SW 1271 (cell line): ENCODE measurements at places on chromosomes 3 and 15.
A peak's percentile ranks its signal among the peaks of the same experiment; 100 is the strongest.

- no peak for DNase-seq
Observed at GRCh38 chr3:194082743-194083636, 53.0 kb upstream of the HES1 start.

GRCh38 chr3:27726240-27726639, 4.1 kb upstream of the EOMES start:
- DNase-seq, result no peak

GRCh38 chr3:40719660-40720287, 195.0 kb downstream of the ZNF621 start:
- no peak for DNase-seq

DNA sequence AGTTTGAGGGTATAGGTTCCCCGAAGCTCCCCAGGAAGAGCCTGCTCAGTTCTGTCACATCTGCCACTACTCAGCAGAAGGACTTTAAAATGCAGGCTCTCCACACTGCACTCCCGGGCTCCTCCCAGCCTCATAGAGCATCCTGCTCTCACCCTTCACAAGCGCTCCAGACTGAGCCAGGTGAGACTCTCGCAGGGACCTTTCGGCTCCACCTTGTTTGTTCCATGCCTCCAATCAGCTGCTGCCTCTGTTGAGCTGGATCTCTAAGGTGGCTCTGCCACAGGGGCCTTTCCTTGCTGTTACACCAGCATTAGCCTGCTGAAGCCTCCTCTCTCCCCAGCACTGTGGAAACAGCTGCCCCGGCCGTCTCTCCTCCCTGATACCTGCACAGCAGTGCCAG, 56.1 kb downstream of the SLCO3A1 start:
- DNase-seq, result no peak

DNA sequence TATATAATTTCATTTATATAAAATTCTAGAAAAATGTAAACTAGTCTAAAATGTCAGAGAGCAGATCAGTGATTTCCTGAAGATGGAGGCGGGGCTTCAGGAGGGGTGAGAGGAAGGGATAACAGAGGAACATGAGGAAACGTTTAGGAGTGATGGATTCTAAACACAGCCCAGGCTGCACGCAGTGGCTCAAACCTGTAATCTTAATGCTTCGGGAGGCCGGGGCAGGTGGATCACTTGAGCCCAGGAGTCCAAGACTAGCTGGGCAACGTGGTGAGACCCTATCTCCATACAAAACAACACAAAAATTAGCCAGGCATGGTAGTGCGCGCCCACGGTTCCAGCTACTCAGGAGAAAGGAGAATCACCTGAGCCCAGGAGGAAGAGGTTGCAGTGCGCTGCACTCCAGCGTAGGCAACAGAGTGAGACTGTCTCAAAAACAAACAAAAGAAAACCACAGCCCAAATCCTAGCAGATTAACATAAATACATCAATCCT, 18.0 kb upstream of the IQCF1 start:
- no peak for DNase-seq

GRCh38 chr3:155981669-155982068, 111.2 kb downstream of the GMPS start:
- DNase-seq, result no peak

DNA sequence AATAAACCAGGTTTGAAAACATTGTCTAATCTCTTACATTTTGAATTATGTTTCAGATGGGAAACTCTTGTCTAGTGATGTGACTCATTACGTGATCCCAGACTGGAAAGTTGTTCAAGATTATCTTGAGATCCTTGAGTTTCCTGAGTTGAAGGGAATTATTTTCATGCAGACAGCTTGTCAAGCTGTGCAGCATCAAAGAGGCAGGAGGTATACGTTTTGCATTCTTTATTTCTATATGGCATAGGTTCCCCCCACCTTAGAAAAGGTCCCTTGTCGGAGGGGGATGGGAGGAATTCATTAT, 1.5 kb downstream of the DIS3L start:
- no peak for DNase-seq

GRCh38 chr3:61872077-61872706, 310.8 kb downstream of the PTPRG start:
- no peak for DNase-seq

GRCh38 chr3:9045371-9045770, 82.1 kb upstream of the RAD18 start:
- no peak for DNase-seq

DNA sequence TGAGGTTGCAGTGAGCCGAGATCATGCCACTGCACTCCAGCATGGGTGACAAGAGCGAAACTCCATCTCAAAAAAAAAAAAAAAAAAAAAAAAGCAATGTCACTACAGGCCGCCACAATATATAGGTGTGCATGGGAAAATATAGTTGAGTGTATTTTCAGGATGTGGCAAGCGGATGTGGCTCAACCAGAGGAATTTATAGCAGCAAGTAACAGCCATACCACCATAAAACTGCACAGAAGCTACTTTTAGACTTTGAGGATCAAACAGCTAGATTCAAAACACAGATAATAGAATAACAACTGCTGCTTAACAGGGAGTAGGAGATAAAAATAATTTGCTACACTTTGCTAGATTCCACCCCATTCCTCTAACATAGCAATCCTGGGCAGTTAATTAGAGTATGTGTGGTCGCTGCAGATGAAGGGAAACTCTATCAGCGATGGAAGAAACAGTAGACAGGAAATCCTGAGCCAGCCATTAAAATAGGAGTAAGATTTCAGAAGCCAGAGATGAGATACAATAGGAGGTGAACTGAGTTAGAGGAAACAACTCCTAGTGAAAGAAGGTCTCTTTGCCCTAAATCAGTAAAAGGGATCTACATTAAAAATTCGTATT, 318.7 kb upstream of the STT3B start:
- DNase-seq, result no peak

- no peak for DNase-seq
Observed at GRCh38 chr3:184558726-184559125, 2.9 kb upstream of the EPHB3 start.

GRCh38 chr3:58222161-58222724, 11.5 kb upstream of the DNASE1L3 start:
- DNase-seq, result no peak

GRCh38 chr3:146554151-146554760, 9.8 kb upstream of the PLSCR1 start:
- DNase-seq, result no peak

- no peak for DNase-seq
Observed at GRCh38 chr3:17941766-17942165, 199.3 kb upstream of the TBC1D5 start.

DNA sequence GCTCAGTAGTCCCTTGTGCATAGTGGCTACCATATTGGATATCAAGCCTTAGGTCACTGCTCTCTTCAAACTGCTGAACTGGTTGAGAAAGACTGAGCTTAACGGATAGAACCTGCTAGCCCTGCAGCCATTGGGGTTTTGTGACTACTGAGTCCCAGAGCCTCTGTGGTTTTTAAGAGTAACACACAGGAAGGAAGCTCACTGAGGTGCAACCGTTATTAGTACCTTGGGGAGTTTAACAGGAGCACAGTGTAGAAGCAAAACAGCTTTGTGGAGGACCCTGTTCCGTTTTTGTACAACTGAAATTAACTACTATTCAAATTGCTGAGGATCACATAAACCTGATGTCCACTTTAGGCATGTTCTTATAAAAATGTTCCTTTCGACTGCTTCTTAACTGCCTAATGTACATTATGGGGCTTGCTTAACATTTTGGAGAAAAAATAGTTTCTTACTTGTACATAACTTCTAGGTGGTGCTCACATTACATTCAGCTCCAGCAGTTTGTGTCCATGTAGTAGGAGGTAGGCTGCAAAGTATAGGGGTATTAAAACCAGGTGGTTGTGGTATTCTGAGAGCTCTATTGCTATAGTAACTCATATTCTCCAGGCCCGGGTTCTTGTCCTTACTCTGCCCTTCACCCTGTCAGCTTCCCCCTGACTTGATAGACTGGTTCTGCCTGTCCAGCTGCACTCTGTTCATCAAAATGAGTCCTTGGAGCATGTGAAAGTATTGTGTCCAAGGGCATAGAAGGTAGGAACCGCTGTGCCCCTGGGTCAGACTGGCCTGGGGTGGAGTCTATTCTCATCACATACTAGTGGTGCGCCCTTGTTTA, 17.3 kb downstream of the PXK start:
- DNase-seq, result no peak

DNA sequence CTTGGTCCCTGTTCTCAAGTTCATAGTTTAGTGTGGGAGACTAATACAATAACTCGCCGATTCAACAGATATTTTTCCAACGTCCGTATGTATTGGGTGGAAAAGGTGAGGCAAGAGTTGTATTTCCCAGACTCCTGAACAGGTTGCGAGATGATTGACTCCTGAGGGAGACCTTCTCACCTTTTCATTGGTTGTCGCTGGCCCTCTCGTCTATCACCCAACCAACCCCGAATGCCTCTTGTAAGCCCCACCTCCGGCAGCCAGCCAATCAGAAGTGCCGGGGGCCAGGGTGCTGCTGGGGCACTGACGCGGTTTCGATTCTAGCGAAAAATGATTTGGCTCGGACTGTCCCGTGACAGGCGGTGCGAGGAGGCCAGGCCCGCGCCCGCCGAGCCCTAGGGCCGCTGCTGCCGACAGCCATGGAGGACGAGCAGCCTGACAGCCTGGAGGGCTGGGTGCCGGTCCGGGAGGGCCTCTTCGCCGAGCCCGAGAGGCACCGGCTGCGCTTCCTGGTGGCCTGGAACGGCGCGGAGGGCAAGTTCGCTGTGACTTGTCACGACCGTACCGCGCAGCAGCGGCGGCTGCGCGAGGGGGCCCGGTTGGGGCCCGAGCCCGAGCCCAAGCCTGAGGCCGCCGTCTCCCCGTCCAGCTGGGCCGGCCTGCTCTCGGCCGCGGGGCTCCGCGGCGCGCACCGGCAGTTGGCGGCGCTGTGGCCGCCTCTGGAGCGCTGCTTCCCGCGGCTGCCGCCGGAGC, at the start of gene WHAMM:
TSS of gene WHAMM (plus strand) at position 321 of the 753 bp plus-strand sequence. CDS start at position 420, 99 bp downstream.
- DNase-seq, result peak; percentile 99

- no peak for DNase-seq
Observed at GRCh38 chr15:31497838-31498237, 171.2 kb downstream of the KLF13 start.

DNA sequence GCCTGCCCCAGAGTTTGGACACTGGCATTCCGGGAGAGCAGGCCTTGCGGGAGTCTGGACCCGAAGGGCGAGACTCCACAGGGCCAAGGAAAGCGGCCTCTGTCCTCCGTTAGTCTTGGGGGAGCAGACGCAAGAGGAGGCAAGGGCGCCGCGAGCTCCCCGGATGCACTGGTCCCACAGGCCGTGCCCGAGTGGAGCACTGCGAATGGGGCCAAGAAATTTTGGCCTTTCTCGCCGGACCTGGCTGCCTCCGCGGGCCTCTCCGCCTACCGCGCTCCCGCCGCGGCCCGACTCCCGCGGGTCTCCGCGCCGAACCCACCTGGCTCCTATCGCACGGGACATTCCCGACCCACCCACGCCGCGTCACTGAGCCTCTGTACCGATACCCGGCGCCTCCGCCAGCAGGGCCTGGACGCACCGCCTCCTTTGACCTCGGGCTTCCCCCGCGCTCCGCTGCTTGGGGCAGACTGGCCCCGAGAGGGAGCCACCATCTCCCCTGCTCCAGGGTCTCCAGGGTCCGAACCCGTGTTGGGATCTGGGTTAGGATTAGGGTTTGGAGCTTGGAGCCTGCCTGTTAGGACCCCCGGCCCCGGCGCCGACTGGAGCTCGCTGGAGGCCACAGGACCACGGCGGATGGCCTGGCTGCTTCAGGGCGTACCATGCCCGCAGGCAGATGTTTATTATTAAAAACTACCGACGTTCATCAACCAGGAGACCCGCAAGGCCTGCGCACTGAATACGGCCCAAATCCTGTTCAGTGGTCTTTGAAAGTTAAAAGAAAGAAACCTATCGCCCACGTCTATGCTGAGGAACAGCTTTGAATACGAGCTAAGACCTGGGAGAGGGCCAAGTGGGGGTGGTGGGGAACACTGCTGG, 11.7 kb downstream of the SHOX2 start:
- no peak for DNase-seq

DNA sequence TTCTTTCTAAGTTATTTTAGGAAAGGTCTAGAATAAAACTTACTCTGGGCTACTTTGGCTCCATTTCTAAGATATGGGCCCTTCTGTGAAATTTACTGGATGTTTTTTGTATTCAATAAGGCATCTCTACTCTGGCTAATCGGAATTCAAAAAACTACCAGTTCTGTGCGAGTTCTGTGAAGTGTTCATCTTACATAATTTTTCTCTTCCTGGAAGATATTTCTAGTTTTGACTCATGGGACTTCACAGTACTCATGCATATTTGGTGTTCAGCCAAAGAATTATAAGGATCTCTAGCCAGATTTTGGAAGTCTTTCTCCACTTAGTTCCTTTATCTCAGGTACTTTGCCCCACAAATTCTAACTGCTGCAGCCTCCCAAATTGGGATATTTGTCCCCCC, 46.4 kb upstream of the MBNL1 start:
- no peak for DNase-seq

DNA sequence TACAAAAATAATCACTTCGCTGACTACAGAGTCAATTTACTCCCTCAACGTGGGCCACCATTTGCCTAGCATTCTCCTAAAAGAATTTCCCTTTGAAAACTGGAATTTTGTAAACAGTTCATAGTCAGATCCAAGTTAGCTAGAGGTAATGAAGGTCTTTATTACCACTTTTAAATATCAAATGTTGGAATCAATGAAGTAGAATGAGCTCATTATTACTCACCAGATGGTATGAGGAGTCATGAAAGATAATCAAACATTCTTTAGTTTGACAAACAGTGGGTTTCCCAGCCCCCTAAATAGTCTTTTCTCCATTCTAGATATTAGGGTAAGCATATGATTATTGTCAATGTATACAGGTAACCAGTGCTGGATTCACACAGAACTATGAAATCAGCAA, 455.7 kb upstream of the THBS1 start:
- DNase-seq, result no peak

GRCh38 chr3:117788506-117788905, 1078.9 kb downstream of the TUSC7 start:
- DNase-seq, result no peak

GRCh38 chr15:55132672-55133071, 64.1 kb downstream of the RSL24D1 start:
- DNase-seq, result no peak

DNA sequence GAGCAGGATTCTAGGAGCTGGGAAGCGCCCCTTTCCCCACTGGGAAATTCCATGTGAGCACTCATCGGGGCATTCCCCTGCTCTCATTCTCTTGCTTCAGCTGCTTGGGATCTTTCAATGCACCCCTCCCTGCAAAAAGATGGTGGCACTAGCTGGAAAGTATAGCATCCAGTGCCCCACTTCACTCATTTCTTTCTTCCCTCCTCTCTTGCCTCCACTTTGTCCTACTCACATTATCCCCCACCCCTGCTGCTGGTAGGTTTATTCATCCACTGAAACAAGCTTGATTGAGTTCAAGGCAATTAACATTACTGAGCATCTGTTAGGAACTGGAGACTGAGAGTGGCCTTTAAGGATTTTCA, 84.8 kb upstream of the LIMD1 start:
- DNase-seq, result no peak

- DNase-seq, result no peak
Observed at GRCh38 chr15:39235084-39235795, 345.6 kb upstream of the THBS1 start.

DNA sequence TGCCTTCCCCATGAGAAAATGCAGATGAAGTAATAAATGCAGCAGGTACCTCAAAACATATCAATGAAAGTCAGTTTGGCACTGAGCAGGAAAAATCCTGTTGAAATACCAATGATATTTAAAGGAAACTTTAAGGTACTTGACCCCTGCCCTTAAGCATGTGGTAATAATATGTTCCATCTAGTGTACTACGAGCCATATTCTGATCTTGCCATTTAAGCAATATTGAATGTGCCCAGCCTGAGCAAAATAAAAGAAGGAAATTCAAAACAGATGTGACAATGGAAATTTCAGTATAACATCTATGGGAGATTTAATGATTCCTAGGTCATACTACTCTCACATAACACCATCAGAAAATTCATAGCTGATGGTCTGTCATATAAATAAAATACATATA, 191.8 kb upstream of the CGNL1 start:
- no peak for DNase-seq
